ENCODE measurements at places on chromosomes 12 and 14.
A peak's percentile ranks its signal among the peaks of the same experiment; 100 is the strongest.

DNA sequence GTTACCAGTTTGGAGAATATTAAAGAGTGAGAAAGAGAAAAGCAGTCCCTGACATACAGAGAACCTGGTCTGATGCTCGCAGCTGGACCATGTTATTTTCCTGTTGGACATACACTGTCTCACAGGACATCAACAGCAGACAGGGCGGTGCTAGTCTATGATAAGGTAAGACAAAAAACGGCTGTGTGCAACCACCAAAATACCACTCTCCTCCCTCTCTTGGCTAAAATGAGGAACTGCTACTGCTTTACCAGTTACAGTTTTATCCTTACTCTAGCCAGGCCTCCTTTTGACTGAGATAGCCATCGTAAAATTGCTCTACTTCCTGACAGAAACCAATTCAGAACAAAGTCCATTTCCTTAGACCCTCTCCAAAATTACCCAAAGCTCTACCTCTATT, 47.0 kb upstream of the ERGIC2 start:
- no peak for DNase-seq

GRCh38 chr14:65993103-65993502, 493.1 kb upstream of the CCDC196 start:
- DNase-seq, result no peak

GRCh38 chr12:4143896-4144295, 129.7 kb upstream of the CCND2 start:
- DNase-seq, result no peak

DNA sequence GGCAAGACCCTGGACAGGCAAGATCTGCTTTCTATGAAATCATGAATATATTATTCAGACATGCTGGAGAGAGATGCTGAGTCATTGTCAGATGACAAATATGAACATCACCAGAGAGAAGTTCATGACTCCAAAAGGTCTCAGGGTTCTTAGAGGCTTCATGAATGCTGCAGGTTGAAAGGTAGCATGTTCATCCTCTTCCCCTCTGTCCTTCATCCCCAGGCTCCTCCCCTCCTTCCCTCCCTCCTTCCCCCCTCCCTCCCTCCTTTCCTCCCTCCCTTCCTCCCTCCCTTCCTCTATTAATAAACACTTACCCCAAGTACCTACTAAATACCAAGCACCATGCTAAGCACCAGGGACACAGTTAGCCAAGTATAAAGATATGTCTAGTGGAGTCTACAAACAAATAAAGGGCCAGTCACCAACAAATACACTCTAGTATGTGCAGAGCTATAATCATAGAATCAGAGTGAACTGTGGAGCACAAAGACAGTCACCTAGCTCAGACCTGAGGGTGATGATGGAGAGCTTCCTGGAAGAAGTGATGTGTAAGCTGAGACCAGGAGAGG, 46.2 kb downstream of the RPH3A start:
- peak; percentile 34 for DNase-seq

GRCh38 chr12:29682088-29682487, 101.7 kb downstream of the TMTC1 start:
- DNase-seq, result no peak
